ENCODE measurements at places on chromosomes 16 and 17. TPM values are rescaled to one million over a fixed set of nuclear protein-coding genes. Genes with fewer than 3 reads are reported as not detected.

DNA sequence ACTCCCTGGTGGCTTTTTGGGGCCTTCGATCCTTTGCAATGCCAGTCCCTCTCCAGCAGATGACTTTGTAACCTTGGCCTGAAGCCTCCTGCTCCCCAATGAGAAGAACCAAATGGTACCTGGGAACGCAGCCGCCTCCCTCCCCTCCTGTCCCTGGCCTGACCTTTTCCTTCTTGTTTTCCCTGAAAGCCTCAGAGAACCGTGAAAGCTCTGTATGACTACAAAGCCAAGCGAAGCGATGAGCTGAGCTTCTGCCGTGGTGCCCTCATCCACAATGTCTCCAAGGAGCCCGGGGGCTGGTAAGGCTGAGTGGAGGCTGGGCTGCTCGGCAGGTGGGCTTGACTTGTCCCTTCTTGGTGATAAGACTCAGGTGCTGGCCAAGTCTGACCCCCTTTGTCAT lies 88.0 kb downstream of the SDR42E1 start:
- no peak for DNase-seq

- peak; percentile 56 for DNase-seq
Observed at GRCh38 chr17:82213251-82214011, 789 bp upstream of the CCDC57 start.

- DNase-seq: no peak
Observed at GRCh38 chr17:41956522-41956921, 10.1 kb upstream of the CNP start.

GRCh38 chr16:3004319-3004718 lies 8.4 kb upstream of the CLDN9 start:
- no peak for DNase-seq

The SLC38A10 gene
- total RNA-seq: 77.8 TPM

GRCh38 chr16:1938316-1938715 lies 4.7 kb downstream of the MSRB1 start:
- no peak for DNase-seq

DNA sequence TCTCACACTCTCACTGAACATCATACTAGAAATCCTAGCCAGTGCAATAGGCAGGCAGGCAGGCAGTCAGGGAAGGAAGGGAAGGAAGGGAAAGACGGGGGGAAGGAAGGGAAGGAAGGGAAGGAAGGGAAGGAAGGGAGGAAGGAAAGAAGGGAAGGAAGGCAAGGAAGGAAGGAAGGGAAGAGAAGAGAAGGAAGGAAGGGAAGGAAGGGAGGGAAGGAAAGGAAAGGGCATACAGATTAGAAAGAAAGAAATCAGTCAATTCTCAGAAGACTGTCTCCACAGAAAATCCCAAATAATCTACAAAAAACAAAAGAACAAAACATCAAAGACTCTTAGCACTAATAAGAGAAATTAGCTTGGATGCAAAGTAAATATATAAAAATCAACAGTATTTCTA lies 93.9 kb downstream of the CPPED1 start:
- DNase-seq: no peak

The C17orf50 gene
- not detected for total RNA-seq

- peak; percentile 81 for DNase-seq
Observed at GRCh38 chr17:48954300-48954755, 9.7 kb upstream of the SNF8 start.

The SECTM1 gene
- total RNA-seq: 56.0 TPM

DNA sequence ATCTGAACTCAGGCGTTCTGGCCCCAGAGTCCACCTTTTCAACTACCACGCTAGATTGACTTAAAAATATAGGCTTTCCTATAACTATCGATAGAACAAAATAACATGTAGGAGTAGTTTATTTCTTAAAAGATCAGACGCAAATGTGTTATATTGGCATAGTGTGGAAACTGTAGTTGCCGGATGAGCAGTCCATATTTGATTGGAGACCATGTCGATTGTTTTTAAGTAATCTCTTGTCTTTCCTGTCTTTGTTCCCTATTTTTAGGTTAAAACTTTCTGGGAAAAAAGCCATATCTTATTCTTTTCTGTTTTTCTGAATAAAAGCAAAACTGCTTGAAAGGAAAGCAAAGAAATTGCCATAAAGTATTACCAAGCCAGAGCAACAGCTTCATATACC lies 53.1 kb downstream of the GAN start:
- no peak for DNase-seq

- DNase-seq: no peak
Observed at GRCh38 chr16:68190081-68190480, 45.8 kb downstream of the ESRP2 start.

DNA sequence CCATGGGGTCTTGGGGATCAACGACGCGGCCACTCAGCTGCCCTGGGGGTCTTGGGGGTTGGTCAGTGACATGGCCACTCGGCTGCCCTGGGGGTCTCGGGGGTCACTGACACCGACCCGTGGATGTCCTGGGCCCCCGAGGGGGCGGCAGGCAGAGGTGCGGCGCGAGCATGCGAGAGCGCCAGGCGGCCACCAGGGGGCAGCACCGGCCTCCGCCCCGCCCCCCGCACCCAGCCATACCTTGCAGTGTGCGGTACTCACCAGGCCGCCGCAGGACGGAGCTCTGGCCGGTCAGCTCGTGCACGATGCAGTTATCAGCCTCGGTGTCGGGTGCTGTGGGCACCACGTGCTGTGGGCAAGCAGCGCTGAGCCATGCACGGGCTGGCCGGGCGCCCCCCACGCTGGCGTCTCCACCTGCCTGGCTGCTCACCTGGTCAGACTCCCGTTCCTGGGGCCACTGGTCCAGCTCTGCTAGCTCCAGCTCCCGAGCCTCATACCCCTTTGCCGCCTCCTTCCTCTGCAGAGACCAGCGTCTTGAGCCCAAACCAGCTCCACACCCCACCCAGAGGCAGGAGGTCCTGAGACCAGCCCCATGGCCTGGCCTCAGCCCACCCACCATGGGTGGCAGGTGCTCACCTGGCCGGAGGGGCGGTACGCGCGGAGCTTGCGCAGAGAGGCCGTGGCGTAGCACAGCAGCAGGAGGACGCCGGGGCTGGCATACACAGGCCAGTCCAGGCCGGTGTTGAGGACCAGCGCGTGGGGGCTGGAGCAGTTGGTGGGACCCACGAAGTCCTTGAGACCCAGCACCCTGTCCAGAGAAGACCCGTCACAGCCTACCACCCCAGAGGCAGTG lies 31.2 kb downstream of the CTU2 start:
- DNase-seq: peak; percentile 68

The ADGRG3 gene
- not detected for total RNA-seq

The FOXO3B gene
- 3.5 TPM for total RNA-seq

- DNase-seq: no peak
Observed at GRCh38 chr16:57686577-57686976, 8.0 kb upstream of the DRC7 start.

GRCh38 chr17:80006339-80006720 lies 29.3 kb downstream of the TBC1D16 start:
- no peak for DNase-seq

GRCh38 chr17:30545024-30545423 lies 67.8 kb downstream of the GOSR1 start:
- no peak for DNase-seq
